CD8-positive, alpha-beta memory T cell (primary cell): ENCODE measurements at places on chromosomes 4 and X. TPM values are rescaled to one million over a fixed set of nuclear protein-coding genes. Genes with fewer than 3 reads are reported as not detected.

The YIPF7 gene
- not detected for total RNA-seq

The FAM241A gene
- 7.4 TPM for total RNA-seq

The SYP gene
- total RNA-seq, result 1.9 TPM

The SCD5 gene
- 6.2 TPM for total RNA-seq

The KIT gene
- 0.39 TPM for total RNA-seq

DNA sequence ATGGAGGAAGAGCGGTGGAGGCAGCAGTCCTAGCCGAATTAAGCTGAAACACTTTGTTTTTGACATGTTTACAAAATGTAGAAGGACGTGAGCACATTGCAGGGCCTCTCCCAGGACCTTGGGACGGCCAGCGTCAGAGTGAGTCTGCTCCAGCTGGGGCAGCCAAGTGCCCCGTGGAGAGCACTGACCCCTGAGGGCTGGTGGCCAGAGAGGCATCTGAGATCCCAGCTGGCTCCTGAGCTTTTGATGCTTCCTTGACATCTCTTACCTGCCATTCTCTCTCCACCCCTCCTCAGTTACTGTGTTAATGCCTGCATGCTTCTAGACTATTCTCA, 24.7 kb downstream of the NAT8L start:
- DNase-seq, result no peak

- no peak for DNase-seq
Measured at GRCh38 chr4:39713691-39714090, 15.8 kb downstream of the UBE2K start.

DNA sequence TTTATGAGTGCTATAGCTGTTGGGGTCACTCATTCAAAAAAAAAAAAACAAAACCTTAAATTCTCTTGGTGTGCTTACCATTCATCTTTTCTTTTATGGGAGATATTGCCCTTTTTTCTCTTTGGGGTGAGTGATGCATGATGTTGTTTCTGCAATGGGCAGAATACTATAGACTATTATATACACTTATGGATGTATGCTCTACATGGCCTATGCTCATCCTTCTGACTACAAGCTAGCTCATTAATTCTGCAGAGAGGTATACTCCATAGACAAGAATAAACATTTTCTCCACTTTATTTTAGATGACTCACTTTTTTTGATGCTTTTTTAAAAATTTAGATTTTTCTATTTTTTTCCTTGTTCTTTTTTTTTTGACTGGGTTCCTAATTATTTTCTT, 160.3 kb upstream of the ANK2 start:
- no peak for DNase-seq

DNA sequence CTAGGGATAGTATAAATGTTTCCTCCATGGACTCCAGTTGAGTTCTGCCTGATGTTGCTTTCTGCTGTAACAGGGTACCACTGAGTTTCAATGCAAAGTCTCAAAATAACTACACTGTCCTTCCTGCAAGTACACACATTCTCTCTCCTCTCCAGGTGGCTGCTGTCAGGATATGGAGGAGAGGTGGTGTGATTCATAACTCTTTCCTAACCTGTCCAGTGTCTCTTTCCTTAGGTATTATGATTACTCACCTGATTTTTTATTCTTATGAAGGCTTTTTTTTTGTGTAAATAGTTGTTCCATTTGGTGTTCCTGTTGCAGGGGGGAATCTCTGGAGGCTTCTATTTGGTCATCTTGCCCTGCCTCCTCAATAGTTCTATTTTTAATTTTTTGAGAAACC, 39.8 kb upstream of the POF1B start:
- no peak for DNase-seq

DNA sequence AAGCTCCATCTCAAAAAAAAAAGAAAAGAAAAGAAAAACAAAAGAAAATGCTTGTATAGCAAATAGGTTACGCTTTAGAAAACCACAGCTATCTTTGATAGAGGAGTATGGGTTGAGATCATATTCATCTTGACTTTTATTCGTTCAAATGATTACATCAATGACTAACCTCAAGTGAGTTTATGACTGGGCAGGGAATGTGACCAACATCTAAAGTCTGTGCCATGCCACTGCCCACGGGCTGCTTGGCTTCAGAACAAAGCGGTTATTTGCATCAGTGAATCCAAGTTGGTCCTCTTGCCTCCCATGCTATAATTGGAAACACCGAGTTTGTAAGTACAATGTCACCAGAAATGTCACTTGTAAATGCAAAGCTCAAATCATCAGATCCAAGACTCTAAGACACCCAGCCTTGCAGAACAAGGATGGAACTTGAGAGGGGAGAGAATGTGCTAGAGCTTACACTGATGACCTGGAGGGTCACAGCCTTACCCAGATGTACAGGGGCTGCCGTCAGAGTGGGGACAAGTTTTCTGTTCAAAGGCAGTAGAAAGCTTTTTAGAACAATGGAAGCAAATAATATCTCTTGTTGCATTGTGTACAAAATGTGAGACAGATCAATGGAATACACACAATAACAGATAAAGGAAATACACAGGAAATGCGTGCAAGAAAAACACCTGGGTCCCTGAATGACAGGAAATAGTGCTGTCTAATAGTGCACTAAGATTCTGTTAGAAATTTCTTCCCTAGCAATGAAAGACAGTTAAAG, 8.4 kb upstream of the OPN1LW start:
- DNase-seq, result no peak

DNA sequence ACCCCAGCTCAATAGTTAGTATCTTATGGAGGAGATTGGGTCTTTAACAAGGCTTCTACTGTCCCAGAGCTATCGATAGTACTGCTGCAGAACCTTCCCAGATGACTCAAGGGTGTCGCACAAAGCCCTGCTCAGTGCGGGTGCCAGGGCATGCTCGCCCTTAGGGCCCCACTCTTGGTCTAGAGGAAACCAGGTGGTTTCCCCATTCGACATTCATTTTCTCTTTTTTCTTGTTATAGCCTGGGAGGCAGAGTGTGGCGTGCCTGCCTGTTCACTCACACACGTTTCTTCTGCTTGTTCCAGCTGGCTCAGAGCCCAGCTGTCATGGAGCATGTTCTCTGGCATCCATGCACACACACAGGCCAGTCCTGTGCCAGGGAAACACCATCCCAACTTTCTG, 144.5 kb downstream of the SMIM20 start:
- DNase-seq, result no peak

GRCh38 chrX:126064901-126065541, 101.1 kb downstream of the DCAF12L2 start:
- DNase-seq, result no peak

DNA sequence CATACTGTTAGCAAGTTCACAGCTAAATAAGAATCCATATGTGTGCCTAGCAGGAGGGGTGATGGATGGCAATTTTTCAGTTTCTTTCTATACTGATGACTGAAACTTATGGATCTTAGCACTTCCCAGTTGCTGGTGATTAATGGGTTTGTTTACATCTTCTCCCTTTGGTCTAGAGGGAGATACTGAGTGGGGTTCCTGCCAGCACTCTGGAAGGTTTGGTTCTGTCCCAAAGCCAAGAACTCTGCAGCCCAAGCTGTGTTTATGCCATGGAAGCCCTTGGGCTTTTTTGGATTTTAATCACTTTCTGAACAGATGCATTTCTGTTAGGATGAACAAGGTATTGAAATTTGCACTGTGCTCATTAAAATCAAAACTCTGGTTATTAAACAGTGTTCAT, 43.5 kb downstream of the DDIT4L start:
- no peak for DNase-seq

GRCh38 chr4:2812612-2813354, 19.9 kb downstream of the SH3BP2 start:
- DNase-seq, result no peak

DNA sequence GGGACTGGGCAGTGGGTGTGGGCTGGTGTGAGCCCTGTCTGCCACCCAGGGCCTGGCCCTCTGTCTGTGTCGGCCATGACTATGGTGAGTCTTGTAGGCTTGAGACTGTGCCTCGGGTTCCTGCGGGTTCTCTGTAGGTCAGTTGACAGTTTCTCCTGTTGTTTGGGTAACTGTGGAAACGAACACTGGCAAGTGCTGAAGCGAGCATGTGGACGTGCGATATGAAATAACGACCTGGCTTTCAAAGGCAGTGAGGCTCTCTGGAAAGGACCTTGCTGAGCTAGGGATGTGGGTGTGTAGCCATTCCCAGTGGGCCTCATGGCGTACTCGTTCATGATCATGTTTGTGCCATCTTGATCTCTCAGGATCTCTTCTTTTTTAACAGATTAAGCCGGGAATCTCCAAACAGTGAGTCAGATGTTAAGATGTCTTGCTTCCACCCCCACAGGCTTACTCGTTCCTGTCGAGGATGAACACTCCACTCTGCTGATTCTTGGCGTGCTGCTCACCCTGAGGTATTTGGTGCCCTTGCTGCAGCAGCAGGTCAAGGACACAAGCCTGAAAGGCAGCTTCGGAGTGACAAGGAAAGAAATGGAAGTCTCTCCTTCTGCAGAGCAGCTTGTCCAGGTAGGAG, 41.3 kb downstream of the HTT start:
- no peak for DNase-seq
